ENCODE measurements at places on chromosomes 5 and 9.

GRCh38 chr5:125151150-125151900, 404.9 kb upstream of the ZNF608 start:
- peak; percentile 72 for DNase-seq

DNA sequence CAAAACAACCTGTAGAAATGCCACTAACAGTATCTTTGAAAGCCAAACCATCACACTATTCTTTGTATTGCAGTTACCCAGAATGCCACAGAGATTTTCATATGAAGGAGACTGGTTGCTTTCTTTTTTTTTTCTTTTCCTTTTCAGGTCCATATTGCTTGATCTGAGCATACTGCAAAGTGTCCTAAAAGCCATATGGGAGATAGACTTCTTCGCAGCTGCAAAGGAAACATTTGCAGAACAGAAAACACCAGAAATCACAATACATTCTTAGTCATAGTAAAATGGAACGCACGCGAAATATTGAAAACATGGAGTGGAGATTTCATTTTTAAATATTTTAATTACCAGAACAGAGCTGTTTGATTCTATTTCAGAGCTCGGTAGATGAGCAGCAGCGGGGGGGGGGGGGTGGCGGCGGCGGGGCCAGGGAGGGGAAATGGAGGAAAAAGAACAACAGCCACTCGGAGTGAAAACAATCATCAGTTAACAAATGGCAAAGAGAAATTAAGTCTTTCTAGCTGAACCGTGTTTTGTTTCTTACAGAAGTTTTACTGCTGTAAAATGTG, 284.1 kb downstream of the NFIB start:
- no peak for DNase-seq

DNA sequence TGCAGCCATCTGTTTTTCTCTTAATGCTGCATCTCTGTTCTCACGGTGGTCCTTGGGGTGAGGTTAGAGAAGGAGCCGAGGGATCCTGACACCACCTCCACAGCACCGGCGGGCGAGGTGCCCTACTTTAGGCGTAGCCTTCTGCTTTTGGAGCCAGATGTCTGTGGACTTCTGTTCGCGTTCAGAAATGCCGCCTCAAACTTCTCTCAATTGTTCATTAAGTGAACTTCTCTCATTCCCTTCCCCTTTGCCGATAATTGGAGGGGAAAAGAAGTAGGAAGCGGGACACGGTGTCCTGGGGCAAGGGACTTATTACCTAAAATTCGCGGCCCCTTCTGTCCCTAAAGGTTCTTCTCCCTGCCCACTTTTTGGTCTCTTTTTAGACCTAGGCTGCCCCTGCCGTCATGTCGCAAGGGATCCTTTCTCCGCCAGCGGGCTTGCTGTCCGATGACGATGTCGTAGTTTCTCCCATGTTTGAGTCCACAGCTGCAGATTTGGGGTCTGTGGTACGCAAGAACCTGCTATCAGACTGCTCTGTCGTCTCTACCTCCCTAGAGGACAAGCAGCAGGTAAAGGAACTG, 455 bp downstream of the KIF20A start:
- no peak for DNase-seq

DNA sequence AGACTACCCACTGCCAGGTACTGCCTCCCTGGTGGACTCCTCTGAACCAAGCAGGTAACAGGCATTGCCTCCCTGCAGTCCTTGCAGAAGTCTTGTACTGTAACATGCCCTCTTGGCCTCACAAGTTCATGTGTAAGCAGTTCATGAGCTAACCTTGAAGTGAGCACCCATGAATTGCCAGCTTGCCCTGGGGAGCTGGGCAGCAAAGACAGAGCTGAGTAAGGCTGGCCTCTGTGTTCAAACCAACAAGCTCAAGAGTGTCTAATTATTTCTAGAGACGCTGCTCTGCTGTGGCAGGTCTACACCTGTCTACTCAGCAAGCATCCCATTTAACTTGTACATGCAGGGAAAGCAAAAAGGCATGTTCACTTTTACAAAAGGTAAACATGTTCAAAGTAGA, 113.5 kb downstream of the FEM1C start:
- no peak for DNase-seq

- no peak for DNase-seq
These were observed 3.2 kb downstream of the TEX48 start for GRCh38 chr9:114678795-114679194.

- no peak for DNase-seq
These were observed 51.1 kb downstream of the ELL2 start for GRCh38 chr5:95910521-95910920.

DNA sequence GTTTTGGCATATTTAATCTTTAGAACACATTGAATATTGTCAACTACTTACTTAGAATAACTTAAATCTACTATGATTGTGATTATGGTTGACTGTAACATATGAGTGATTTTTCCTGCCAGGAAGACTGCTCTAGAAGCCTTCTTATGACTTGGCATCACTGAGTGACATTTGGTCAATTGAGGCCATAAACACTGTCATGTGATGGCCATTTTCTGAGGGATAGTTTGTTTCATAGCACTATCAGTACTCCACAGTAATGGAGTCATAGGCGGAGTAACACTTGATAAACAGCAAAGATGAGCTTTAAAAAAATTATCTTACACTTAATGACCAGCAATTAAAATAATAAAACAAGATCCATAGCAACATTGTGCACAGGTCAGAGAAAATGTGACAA, 31.0 kb downstream of the C9orf40 start:
- no peak for DNase-seq

DNA sequence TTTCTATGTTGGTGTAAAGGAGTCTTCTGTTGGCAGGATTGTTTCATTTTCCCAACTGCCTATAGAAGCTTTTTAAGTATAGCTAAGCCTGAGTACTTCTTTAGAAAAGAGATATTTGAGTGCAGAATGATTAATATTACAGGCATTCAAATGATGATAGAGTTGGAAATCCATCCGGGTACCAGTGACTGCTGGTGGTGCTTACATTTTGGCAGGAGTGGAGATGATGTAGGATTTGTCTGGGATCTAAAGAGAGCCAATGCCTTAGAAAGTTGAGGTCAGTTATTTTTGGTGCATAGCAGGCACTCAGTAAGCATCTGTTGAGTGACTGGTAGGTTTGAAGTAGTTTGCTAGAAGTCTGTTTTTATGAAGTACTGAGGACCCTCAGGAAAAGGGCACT, 433.5 kb downstream of the DMAC1 start:
- DNase-seq = no peak
